NCI-H748 treated with DMSO at 0.1 percent for 48 hours (cell line): ENCODE measurements at places on chromosomes 12 and 14.
A peak's percentile ranks its signal among the peaks of the same experiment; 100 is the strongest.

DNA sequence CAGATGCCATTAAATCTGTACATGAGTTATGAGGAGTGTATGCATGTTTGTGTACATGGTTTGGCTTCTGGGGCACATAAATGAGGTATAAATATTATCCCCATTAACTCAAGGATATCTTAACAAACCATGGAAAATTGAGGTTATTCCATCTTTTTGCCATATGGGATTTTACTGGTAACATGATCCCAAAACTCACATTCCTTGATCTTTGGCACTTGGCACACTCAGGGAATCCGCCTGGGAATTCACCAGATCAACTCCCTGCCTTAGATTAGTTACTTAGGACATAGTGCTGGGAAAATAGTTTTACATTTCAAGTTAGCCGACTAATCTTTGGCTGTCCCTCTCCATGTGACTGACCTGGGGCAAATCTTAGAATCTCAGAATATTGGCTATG lies 16.9 kb downstream of the CDKN1B start:
- no peak for DNase-seq

DNA sequence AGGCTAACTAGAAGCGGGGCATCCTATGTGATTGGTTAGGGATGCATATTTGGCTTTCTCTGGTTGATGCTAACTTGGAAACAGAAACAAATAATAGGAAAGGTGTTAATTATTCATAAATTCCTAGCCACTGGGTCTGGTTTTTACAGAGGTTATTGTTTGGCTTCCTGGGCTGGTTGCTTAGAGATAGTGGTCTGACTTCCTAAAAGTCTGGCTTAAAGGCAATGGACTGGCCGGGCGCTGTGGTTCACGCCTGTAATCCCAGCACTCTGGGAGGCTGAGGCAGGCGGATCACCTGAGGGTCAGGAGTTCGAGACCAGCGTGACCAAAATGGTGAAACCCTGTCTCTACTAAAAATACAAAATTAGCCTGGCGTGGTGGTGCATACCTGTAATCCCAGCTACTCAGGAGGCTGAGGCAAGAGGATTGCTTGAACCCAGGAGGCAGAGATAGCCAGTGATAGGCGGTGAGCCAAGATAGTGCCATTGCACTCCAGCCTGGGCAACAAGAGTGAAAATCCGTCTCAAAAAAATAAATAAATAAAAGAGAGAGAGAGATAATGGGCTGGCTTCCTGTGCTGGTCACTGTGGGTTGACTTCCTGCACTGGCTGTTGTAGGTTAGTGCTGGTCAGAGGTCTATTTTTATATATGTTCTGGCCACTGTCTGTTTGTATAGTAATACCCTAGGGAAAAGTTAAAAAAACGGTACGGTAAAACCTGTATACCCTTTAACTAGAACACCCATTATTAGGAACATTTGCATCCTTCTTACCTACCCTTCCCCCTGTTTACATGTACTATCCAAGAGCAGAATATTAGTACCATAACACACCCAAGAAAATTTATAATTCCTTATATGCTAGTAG lies 24.1 kb downstream of the OR6S1 start:
- DNase-seq, result no peak

DNA sequence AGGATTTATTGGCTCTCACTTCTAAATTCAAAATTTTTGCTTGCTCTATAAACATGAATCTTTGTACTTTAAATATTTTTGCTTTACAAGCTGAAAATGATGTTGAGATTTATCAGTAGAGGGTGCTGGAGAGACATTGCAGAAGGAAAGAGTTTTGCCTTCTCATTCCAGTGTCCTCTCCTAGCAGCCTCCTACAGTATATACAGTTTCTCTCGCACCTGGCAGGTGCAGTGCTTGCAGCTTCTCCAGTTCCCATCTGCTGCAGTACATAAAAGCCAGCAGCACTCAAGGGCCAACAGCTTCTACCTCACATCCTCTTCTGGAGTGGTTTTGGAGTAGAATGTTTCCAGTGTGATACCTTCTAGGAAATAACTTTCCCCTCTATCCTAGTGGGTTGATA lies 601.8 kb upstream of the ATXN7L3B start:
- DNase-seq, result no peak

- DNase-seq, result no peak
Observed at GRCh38 chr14:68012871-68013270, 193.3 kb downstream of the RAD51B start.

GRCh38 chr12:12901158-12901791 lies 9.9 kb downstream of the GPRC5A start:
- DNase-seq, result no peak

GRCh38 chr14:102966681-102967505 lies 44.4 kb downstream of the AMN start:
- no peak for DNase-seq

GRCh38 chr14:62796431-62796830 lies 248.8 kb downstream of the KCNH5 start:
- no peak for DNase-seq

DNA sequence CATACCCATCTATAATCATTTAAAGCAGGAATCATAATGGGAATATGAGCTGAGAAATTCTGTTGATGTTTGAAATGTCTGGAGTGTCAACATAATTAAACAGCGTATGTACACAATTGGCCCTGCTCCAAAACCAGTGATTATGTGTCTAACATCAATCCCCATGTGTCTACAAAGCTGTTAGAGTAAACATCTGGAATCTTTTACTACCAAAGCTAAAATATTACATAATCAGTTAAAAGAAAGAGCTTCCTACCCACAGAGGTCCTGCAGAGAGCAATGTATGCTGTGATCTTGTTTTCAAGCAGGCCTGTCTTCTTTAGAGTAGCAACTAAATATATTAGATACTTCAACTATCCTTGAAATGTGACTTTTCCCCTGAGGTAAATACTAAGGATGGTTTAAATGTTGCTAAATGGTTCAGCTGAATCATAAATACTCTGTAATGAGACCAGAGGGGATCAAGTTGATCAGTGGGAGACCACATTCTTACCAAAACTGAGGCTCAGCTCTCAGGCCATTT lies 74.3 kb downstream of the RASSF8 start:
- no peak for DNase-seq

DNA sequence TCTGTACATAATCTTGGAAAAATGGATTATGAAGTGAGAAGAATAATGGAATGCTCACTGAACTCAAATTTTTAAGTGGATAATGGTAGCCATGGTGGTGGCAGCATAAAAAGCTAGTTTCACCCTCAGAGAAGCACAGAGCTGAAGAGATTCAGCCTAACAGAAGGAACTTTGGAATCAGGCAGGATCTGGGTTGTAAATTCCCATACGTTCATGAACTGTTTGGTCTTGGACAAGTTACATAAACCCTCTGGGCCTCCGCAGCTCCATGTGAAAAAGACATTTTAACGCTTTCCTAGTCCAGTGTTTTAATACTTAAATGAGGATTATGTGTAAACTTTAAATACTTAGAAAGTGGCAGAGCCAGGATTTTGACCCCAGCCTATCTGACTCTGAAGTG lies 26.6 kb downstream of the JKAMP start:
- DNase-seq, result no peak

- no peak for DNase-seq
Observed at GRCh38 chr14:54715811-54716210, 148.9 kb downstream of the SAMD4A start.

GRCh38 chr12:105570944-105571343 lies 240.5 kb downstream of the C12orf75 start:
- DNase-seq, result no peak

GRCh38 chr14:61705017-61705416 lies 9.7 kb downstream of the HIF1A start:
- no peak for DNase-seq

- DNase-seq, result no peak
Observed at GRCh38 chr14:30225176-30225575, 297.5 kb upstream of the PRKD1 start.

DNA sequence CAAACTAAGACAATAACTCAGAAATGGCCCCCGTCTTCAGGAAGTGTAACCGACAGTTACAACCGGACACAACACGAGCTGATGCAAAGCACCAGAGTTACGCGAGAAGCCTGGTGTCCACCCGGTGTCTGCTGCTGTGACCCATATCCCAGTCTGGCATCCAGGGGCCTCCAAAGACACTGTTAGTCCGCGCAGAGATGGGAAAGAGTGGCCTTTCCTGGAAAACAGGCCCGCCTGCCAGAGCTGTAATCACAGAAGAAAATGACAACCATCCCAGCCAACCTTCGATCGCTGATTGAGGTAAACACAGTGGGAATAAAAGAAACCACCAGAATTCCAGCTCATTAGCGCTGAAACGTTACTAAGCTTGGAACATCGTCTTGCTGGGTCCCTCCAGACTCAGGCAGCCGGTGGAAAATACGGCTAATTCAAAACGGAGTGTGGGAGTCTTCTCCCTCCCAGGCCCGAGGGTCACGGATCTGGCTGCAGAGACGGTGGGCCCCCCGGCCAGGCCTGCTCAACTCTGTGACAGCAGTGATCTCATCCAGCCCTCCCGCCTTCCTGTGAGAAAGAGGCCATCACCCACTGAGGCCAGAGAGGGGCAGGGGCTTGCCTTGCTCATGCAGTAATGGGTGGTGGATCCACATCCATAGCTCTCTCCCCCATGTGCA lies 273.9 kb upstream of the RTL1 start:
- DNase-seq, result no peak

- DNase-seq, result no peak
Observed at GRCh38 chr14:22966783-22967269, 9.9 kb upstream of the HAUS4 start.

GRCh38 chr12:81386101-81386500 lies 308.2 kb downstream of the ACSS3 start:
- no peak for DNase-seq

- peak; percentile 81 for DNase-seq
Observed at GRCh38 chr14:32073537-32074189, 3.4 kb upstream of the ARHGAP5 start.

- peak; percentile 92 for DNase-seq
Observed at GRCh38 chr14:39432619-39433451, 602 bp upstream of the FBXO33 start.

DNA sequence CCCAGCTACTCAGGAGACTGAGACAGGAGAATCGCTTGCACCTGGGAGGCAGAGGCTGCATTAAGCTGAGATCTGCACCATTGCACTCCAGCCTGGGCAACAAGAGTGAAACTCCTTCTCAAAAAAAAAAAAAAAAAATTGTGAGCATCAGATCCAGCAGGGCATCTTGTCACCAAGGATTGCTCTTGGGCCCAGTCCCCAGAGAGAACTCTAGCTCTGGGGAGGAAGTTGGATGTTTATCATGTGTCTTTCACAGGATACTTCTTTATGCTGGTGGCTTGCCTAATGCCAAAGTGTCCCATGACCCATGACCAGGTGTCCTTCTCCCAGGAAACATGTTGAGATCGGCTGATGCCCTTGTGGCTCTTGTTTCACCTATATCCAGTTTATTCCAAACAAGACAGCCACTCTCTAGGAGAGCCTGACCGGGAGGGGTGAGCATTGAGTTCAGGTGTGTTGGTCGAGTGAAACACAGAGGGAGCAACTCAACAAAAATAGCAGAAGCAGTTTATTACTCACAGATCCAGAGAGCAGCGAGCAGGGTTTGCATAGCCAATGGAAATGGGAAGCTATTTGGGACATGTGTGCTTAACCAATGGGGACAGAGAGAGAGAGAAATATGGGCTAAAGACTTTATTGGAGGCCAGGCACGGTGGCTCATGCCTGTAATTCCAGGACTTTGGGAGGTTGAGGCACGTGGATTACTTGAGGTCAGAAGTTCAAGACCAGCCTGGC lies 6.6 kb upstream of the TCHP start:
- DNase-seq, result no peak

DNA sequence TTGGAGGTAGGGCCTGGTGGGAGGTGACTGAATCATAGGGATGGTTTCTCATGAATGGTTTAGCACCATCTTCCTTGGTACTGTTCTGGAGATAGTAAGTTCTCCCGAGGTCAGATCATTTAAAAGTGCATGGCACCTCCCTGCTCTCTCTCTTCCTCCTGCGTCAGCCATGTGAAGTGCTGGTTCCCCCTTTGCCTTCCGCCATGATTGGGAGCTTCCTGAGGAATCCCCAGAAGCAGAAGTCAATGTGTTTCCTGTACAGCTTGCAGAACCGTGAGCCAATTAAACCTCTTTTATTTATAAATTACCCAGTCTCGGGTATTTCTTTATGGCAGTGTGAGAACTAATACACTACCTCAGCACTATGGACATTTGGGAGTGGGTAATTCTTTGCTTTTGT lies 4.8 kb upstream of the LGMN start:
- DNase-seq, result no peak

- no peak for DNase-seq
Observed at GRCh38 chr12:129211862-129212630, 358.8 kb downstream of the GLT1D1 start.

DNA sequence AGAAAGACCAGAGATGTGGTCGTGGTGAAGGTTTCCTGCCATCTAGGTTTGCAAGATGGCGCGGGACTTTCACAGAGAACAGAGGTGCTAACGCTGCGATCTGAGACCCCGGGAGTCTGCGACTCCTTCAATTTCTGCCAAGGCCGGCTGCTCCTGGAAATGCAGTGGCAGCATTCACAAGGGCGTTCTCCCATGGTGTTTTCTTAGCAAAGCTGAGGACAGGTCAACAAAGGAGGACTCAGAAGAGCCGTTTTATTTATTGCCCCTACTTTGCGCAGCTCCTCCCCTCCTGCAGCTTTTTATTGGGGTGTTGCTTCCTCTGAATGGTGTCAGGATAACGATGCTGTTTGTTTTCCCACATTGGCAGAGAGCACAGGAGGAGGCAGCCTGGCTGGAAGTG lies 86.3 kb downstream of the TMEM132C start:
- no peak for DNase-seq

DNA sequence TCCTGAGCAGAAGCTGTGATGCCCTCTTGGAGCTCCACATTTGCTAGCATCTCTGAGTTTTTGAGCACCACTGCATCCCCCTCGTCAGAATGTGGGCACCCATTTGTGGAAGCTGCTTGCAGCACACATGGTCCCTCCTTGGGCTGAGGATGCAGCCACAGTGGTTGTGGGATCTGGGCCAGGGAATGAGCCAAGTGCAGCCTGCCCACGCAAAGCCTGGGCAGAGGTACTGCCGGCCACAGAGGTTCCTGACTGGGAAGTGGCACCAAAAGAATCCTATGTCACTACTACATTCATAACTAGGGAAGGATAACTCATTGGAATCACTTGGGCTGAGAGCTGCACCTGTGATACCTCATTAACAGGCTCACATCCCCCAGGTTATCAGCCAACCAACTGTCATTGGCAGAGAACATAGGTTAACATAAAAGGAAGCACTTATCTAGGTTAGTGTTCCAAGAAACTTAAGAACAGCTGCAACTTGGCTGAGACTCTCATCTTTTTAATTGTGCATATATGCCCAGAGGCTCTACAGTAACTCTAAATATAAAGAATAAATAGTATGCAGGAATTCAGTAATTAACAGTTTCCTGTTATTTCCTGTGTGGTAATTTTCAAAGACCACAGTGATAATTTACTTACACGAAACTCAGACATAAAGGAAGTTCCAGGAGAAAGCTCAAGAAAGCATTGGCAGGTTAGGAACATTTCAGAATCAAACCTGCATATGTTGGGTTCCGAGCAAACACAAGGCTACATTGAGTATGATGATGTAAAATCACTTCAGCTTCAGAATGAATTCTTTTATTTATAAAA lies 145.3 kb downstream of the BCAT1 start:
- no peak for DNase-seq

DNA sequence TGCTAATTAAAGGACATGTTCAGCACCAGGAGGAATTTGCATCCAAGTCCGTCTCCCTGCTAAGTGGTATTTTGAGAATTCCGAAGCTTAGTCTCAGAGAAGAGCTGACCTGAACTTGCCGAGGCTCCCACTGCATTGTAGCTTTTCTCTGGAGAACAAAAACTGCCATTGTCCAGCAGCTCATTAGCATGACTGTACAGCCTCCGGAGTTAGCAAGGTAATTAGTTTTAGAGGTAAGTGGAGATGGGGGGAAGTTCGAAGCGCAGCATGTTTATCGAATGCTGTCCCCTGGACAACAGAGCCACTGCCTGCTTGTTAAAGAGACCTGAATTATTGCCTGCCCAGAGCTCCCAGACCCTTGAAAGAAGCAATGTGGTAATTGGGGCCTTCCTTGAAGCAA lies 160.3 kb upstream of the PELI2 start:
- peak; percentile 18 for DNase-seq
